ENCODE measurements at places on chromosomes 12 and 14. TPM values are rescaled to one million over a fixed set of nuclear protein-coding genes. Genes with fewer than 3 reads are reported as not detected.

The PAH gene
- total RNA-seq: not detected

The DTX3 gene
- total RNA-seq: 20.1 TPM

The PFDN5 gene
- total RNA-seq: 370 TPM

The LRIG3 gene
- total RNA-seq: 28.6 TPM

The TAS2R8 gene
- total RNA-seq: not detected

The KLRC1 gene
- total RNA-seq: 0.58 TPM

The PLEKHG7 gene
- 0.23 TPM for total RNA-seq

The TPH2 gene
- not detected for total RNA-seq

DNA sequence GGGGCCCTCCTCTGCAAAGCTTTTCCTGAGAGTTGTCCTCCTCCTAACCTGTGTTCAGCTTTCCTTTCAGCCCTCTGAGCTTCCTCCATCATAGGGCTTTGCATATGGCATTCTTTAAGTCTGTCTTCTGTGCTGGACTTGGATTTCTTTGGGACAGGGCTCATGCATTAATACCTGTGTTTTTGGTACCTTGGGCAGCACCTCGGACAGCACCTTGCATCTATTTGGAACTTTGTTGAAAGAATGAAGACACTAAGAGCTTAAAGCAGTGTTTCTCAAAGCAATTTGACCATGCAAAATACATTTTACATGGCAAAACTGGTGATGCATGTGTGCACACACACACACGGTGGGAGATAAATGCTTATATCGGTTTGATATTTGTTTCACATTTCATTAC lies 115.0 kb upstream of the SRRM4 start:
- DNase-seq: no peak

DNA sequence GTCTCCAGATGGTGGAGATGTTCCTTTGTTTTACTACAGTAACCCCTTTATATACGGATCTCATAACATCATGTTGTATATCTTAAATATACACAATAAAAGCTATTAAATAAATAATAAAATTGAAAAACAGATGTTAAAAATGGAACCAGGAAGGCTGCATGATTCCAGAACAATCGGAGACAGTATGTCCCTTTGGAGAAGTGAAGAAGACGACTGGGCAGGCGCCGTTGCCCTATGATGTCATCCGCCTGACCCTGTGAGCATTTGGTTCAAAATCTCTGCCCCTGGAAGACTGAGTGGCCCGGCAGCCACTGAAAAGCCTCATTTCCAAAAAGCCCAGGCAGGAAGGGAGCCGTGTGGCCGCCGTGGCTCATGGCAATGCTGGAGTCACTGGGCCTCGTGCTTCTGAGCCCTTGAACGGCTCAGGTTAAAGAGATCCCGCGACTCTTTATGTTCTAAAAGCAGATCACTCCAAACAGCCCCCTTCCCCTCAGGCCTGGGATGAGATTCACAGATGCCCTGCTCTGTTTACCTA lies 30.8 kb downstream of the RIMBP2 start:
- DNase-seq: no peak

DNA sequence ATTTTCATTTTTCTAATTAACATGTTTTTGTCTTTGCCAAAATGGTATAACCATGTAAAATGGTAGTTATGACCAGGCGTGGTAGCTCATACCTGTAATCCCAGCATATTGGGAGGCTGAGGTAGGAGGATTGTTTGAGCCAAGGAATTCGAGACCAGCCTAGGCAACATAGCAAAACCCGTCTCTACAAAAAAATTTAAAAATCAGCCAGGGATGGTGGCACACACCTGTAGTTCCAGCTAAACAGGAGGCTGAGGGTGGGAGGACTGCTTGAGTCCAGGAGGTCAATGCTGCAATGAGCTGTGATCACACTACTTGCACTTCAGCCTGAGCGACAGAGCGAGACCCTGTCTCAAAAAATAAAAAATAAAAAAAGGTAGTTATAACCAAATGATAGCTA lies 23.1 kb downstream of the PPTC7 start:
- no peak for DNase-seq

- DNase-seq: no peak
These were observed 54.3 kb downstream of the DENND5B start for GRCh38 chr12:31536672-31537071.

- no peak for DNase-seq
These were observed 29.3 kb downstream of the TEAD4 start for GRCh38 chr12:2988494-2988893.

DNA sequence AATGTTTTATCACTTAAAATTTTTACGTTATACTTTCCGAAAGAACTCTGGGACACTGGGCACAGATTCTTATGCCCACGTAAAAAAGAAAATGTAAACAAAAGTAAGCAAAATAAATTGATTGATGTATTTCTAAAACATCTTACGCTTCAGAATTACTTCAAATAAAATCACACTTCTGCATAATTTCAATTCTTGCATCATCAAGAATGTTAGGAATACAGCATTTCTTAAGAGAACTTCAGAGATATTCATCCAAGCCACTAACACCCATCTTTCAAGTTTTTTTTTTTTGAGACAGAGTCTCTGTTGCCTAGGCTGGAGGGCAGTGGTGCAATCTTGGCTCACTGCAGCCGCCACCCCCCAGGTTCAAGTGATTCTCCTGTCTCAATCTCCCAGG lies 180.6 kb downstream of the MED13L start:
- no peak for DNase-seq

GRCh38 chr14:92973798-92974372 lies 50.9 kb downstream of the CHGA start:
- no peak for DNase-seq

DNA sequence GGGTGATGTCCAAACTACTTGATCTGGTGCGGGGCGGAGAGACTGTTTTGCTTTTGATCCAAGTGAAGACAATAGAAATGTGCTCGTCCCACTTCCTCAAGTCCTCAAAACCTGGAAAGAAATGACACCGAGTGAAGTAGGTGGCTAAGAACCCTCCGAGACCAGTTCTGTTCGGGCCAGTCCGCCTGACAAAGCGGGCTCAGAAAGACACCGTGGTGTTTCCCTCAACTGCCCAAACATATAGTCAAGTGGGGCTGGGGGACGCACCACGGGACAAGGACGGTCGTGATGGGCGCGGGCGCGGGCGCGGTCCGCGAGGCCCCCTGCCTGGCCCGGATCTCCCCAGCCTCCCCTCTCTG lies 1.6 kb downstream of the PHLDA1 start:
- no peak for DNase-seq

DNA sequence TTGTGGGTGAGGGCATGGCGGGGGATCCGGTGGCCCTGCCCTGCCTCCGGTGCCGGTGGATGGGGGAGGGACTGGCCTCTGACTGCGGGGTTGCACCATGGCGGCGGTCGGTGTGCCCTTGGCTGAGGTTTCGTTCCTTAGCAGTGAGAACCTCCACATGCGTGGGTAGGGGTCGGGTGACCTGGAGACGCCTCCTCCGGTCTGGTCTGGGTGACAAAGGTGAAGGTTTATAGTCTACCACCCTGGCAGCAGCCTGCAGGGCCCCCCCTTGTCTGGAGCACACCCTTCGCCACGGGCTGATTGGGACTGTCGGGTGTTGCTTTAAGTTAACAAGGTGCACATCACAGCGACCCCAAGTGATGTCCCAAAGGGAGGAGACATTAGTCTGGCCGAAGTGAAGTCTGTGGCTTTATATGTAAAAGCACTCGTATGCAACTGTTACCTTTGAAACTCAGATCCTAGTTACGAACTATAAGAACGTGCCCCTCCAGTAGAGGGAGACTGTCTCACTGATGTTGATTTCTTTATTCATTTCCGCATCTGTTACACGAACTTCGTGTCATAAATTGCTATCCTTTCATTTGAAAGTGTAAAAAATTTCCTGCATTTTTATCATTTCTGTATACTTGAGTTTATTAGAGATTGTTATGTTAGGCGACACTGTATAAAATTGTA lies 74.4 kb downstream of the WDR20 start:
- DNase-seq: no peak

- peak; percentile 63 for DNase-seq
These were observed at the start of gene CACNA1C for GRCh38 chr12:2052826-2053678. TSS of gene CACNA1C (plus strand) at chr12:2052987. CDS start at chr12:2053563, 576 bp downstream.

- no peak for DNase-seq
These were observed 63.8 kb upstream of the NRXN3 start for GRCh38 chr14:78106381-78106780.

- no peak for DNase-seq
These were observed 95.8 kb upstream of the NCOR2 start for GRCh38 chr12:124663206-124663605.

DNA sequence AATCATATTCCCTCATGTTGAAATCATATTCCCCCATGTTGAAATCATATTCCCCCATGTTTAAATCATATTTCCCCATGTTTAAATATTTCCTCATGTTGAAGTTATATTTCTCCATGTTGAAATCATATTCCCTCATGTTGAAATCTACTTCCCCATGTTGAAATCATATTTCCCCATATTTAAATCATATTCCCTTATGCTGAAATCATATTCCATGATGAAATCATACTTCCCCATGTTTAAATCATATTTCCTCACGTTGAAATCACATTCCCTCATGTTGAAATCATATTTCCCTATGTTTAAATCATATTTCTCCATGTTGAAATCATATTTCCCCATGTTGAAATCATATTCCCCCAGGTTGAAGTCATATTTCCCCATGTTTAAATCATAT lies 34.6 kb upstream of the ADGRD1 start:
- DNase-seq: no peak

GRCh38 chr12:131639270-131639940 lies 71.5 kb upstream of the SFSWAP start:
- no peak for DNase-seq

GRCh38 chr12:82357340-82357739 lies 847 bp downstream of the CCDC59 start:
- DNase-seq: no peak

DNA sequence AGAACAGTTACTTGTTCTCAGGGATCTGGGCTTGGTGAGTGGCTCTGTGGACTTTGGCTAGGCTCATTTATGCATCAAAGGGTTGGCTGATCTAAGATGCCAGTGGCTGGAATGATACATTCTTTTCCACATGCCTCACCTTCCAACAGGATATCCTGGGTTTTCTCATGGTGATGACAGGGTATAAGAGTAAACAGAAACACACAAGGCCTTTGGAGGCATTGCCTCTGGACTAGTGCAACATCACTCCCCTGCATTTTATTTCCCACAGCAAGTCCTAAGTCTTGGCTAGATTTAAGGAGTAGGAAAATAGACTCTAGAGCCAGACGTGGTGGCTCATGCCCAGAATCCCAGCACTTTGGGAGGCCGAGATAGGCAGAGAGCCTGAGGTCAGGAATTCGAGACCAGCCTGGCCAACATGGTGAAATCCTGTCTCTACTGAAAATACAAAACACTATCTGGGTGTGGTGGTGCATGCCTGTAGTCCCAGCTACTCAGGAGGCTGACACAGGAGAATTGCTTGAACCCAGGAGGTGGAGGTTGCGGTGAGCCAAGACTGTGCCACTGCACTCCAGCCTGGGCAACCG lies 47.9 kb downstream of the RPH3A start:
- no peak for DNase-seq

DNA sequence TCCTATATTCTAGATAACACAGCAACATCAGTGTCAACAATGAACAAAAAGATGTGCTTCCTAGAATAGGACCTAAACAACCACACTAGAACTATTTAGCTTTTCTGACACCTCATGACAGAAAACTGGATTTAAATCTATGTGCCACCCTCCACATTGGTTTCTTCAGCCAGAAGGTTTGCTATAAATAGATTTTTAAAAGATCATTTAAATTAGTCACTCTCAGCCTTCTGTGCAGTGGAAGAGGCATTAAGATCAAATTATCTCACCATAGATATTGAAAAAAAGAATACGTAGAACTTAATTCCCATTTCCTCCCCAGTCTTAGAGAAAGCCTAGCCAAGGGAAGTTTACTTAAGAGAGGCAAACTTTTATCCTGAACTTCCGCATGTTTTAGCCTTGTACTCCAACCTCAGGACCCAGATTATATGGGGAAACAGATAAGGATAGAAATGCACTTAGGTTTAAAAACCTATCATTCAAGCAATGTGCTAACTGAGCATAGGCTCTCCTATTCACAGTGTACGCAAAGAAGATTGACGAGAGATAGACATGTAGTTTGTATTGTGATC lies 59.6 kb downstream of the NELL2 start:
- no peak for DNase-seq

- no peak for DNase-seq
These were observed 15.6 kb upstream of the PLEKHD1 start for GRCh38 chr14:69468949-69469348.

DNA sequence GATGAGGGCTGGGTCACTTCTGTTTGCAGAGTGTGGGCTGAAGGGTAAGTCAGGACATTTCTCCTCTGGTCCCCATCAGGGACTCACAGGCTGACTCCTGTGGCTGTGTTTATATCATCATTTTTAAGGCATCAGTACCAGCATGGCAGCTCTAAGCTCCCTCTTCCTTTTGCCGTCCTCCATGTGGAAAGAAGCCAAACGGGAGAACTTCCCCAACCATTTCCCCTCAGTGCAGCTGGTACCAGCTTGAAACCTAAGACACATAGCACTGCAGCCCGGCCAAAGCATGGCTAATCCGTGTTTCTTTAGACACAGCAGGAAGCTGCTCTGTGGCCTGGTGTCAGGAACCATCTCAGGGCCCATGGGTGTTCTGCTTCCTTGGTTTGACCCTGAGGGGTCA lies 31.9 kb upstream of the ATP2A2 start:
- no peak for DNase-seq

DNA sequence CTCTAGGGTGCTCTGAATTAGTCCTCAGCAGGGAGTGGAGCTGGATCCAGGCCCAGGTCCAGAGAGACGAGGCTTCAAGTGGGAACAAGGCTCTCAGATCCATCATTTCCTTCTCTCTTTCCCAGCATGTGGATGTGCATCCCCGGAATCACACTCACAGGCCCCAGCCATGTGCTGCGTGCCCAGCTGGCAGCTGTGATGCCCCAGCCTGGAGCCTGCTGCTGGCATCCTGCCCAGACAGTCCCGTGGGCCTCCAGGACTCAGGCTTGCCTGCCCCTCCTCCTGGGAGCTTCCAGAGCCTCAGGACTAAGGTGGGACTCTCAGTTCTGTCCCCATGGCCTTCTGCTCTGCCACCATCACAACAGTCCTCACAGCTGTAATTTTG lies 6.2 kb upstream of the KRT84 start:
- DNase-seq: peak; percentile 74

DNA sequence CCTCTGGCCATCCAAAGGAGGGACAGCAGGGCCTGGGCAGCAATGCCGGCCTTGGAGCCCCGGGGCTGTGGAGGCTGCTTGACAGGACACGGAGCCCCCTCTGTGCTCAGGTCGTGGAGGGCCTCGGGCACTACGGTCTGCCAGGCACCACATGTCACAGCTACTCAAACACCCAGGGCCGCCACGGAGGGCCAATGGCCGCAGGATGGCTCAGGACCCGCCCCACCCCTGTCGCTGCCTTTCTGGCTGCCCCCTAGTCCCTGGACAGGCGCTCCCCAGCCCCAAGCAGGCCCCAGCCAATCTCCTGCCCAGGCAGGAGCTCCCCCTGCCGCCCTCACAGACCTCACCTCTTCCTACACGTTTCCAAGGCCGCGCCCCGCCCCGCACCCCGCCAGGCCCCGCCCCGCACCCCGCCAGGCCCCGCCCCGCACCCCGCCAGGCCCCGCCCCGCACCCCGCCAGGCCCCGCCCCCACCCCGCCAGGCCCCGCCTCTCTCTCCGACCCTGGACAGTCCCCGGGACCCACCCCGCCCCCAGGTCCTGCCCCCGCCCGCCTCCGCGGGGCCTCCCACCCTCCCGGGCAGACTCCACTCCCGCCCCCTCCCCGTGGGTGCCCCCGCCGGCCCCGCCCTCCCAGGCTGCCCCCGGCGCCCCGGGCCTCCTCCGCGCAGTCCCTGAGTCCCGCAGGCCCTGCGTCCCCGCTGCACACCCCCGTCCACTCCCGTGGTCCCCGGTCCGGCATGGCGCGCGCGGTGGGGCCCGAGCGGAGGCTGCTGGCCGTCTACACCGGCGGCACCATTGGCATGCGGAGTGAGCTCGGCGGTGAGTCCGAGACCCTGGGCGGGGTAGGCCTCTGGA lies at the start of gene ASPG:
Gene ASPG, plus strand, starts transcription at position 669 of the 857 bp plus-strand sequence. Its CDS starts 71 bp downstream, at position 740.
- no peak for DNase-seq

All from left lung (tissue), 14 donors.